ENCODE measurements at places on chromosomes 13 and 19.
A peak's percentile ranks its signal among the peaks of the same experiment; 100 is the strongest.

- DNase-seq: no peak
Observed at GRCh38 chr19:29549105-29550070, 23.6 kb downstream of the VSTM2B start.

GRCh38 chr13:53137779-53138178 lies 109.2 kb downstream of the OLFM4 start:
- peak; percentile 11 for DNase-seq

DNA sequence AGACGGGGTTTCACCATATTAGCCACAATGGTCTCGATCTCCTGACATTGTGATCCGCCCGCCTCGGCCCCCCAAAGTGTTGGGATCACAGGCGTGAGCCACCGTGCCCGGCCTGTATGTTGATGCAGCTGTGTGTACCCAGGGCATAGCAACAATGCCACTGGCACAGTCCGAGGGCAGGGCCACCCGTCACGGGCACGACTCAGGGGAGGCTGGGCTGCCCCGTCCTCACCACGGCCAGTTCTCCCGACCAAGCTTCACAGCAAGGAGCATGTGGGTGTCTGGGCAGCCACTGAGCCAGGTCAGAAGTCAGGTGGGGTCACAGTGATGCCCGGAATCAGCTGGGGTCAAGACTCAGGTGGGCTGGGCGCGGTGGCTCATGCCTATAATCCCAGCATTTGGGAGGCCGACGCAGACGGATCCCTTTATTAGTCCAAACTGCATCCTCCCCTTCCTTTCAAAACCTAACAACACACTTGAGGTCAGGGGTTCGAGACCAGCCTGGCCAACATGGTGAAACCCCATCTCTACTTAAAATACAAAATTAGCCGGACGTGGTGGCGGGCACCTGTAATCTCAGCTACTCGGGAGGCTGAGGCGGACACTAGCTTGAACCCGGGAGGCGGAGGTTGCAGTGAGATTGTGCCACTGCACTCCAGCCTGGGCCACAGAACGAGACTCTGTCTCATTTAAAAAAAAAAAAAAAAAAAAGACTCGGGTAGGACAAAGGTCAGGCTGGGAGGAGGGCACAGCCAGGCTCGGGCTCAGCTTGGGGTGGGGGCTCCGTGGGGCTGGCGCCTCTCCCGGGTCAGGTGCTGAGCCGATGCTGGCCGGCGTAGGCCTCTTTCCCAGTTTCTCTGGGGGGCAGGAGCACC lies 1.2 kb upstream of the CDC34 start:
- DNase-seq: no peak

GRCh38 chr19:50851620-50852019 lies 3.1 kb upstream of the KLK3 start:
- DNase-seq: no peak

DNA sequence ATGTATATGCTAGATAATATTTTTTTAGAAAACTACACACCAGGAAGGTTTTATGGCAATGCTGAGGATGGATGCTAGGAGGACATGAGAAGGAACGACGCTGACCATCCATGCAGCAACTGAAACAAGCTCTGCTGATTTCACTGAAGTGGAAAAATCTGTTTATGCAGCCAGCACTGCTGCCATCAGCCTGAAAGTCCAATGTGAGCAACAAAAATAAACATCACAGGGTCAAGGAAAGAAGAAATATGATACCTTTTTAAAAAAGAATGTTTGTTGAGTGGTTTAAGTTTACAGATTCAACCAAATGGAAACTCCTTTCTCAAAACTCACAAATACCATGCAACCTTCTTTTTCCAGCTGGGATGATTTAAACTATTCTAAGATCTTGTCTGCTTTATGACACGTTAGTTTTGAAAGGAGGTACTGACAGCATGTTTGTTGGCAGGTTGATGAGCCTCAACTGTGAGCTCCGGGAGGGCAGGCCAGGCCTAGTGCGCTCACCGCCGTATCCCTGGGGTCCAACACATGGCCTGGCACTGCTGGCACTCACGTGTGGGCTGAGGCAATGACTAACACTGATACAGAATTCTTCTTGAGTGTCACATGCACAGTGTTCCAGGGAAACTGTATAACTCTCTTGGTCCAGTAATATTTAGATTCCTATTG lies 46.8 kb downstream of the LATS2 start:
- peak; percentile 72 for DNase-seq

- DNase-seq: no peak
Observed at GRCh38 chr13:36475468-36475867, 43.2 kb downstream of the CCNA1 start.

DNA sequence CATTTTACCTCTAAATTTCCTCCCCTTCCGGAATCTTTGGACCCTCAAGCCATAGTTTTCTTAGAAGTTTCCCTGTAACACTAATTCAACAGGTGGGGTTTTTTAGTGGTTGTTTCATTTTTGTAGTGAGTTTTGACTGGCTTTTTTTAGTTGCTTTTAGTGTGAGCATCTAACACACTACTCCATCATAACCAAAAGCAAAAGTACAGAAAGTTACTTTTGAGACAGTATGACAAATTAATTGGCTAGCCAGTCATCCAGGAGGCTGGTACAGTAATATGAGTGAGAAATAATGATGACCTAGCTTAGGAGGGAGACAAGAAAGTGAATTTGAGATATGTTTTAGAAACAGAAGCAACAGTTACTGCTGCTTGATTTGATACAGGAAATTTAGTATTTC lies 71.5 kb downstream of the DNAJC15 start:
- no peak for DNase-seq

GRCh38 chr13:42781352-42781751 lies at the start of gene FAM216B:
TSS of gene FAM216B (plus strand) at chr13:42781584. CDS start at chr13:42784068, 2,484 bp downstream.
- DNase-seq: no peak

- no peak for DNase-seq
Observed at GRCh38 chr13:31225998-31226675, 26.4 kb downstream of the B3GLCT start.

- no peak for DNase-seq
Observed at GRCh38 chr19:44668985-44669764, 2.1 kb upstream of the CEACAM19 start.

- DNase-seq: peak; percentile 70
Observed at GRCh38 chr19:49677901-49678674, 1.0 kb downstream of the PRMT1 start.

- DNase-seq: no peak
Observed at GRCh38 chr19:22832031-22832762, at the start of gene ZNF723. TSS of gene ZNF723 (plus strand) at chr19:22832291. CDS start at chr19:22832380, 89 bp downstream.

DNA sequence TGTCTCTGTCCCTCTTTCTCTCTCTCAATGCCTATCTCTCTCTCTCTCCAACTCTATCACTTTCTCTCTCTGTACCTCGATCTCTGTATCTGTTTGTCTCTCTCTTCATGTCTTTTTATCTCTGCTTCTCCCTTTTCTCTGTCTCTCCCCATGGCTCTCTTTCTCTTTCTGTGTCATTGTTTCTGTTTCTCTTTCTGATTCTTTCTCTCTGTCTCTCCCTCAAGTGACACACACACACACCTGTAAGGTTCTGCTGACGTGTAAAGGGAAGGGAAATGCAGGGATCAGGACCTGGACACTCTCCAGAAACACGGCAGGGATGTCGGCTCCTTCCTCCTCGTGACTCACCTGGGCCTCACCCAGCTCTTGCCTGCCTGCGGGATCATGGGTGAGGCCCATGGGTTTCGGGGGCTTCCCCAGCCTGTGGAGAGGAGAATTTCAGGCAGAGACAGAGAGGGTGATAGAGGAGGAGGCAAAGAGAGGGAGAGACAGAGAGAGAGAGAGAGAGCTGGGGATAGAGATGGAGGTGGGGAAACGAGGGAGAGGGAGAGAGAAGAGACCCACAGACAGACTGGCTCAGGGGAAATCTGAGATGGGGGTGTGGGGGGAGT lies 5.4 kb upstream of the PLAUR start:
- no peak for DNase-seq

DNA sequence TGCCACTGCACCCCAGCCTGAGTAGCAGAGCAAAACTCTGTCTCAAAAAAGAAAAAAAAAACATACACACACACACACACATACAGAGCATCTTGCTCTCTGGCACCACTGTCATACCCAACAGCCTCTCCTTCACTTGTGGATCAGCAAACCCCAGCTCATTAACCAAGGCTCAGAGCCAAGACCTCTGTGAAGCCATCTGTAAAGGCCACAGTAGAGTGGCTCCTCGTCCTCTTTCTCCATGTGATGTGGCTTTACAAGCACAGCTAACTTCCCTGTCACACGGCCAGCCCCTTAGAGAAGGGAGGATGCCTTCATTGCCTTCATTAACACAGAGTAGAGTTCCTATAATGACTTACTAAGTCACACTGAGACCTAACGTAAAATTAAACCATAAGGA lies 62.7 kb upstream of the LSM14A start:
- DNase-seq: no peak

- DNase-seq: no peak
Observed at GRCh38 chr13:45859705-45860104, 8.2 kb upstream of the SIAH3 start.

DNA sequence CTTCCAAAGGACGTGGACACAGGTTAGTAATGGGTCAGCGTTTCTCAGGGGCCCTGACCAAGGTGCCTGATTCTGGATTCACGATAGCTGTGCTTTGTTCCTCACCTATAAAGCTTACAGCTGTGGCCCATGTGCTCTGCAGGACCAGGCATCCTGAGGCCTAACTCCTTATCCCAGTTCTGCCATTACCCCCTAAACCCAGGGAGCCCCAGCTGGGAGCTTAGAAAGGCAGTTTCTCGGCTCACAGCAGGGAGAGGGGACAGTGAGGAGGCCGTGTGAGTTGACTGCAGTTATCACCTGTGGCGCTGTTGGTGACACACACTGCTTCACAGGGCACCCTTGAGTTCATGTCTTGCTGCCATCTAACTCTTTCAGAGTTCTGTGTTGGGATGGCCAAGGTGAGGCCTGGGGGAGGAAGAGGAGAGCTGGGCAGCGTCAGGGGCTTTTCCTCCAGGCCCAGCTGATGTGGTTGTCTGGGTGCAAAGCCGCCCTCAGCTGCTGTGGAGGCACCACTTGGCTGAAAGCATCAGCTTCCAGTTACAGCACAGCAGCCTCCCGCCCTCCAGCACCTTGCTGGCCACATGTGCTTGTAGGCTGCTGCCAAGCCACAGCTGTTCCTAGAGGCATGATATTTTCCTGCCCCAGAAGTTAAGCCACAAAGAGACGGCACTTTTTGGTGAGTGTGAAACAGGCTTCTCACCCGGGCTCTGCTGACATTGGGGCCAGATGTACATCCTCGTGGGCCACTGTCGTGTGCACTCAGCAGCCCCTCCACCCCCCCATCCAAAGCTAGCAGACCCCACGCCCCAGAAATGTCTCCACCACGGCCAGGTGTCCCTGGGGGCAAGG lies 99.6 kb upstream of the MCF2L start:
- no peak for DNase-seq

- DNase-seq: no peak
Observed at GRCh38 chr19:35609851-35610353, 2.6 kb upstream of the HAUS5 start.

- DNase-seq: peak; percentile 64
Observed at GRCh38 chr13:98751861-98752466, 508 bp downstream of the SLC15A1 start.
